ENCODE measurements at places on chromosomes 2 and 18. TPM values are rescaled to one million over a fixed set of nuclear protein-coding genes. Genes with fewer than 3 reads are reported as not detected.

MGAT4A gene
- 8.0 TPM for total RNA-seq

MBOAT2 gene
- 1.4 TPM for total RNA-seq

ASXL3 gene
- 0.41 TPM for total RNA-seq

ABCG8 gene
- not detected for total RNA-seq

ZDBF2 gene
- 20.8 TPM for total RNA-seq

NUP35 gene
- total RNA-seq = 9.0 TPM

UGT1A9 gene
- not detected for total RNA-seq

RAB6C gene
- 0.11 TPM for total RNA-seq

CNRIP1 gene
- 5.3 TPM for total RNA-seq

GLS gene
- total RNA-seq = 27.8 TPM

FAM161A gene
- 2.5 TPM for total RNA-seq

ANKRD30BL gene
- not detected for total RNA-seq

FBXO48 gene
- total RNA-seq = 2.2 TPM

CROCC2 gene
- total RNA-seq = not detected

MRPL33 gene
- total RNA-seq = 200 TPM

TSPYL6 gene
- total RNA-seq = not detected

SIX3 gene
- total RNA-seq = not detected

FMNL2 gene
- total RNA-seq = 18.2 TPM

PARD6G gene
- total RNA-seq = 1.2 TPM

TFPI gene
- total RNA-seq = 48.2 TPM

TEKT4 gene
- total RNA-seq = 0.17 TPM

EML6 gene
- 5.3 TPM for total RNA-seq

HOXD13 gene
- total RNA-seq = not detected

EFEMP1 gene
- total RNA-seq = 11.2 TPM

MARCO gene
- 1.7 TPM for total RNA-seq

VWC2L gene
- 0.04 TPM for total RNA-seq

EN1 gene
- 7.1 TPM for total RNA-seq

RAMP1 gene
- total RNA-seq = 90.4 TPM

PTPN18 gene
- 10.5 TPM for total RNA-seq

ALPG gene
- total RNA-seq = not detected

NOSTRIN gene
- total RNA-seq = 4.7 TPM

RGPD3 gene
- total RNA-seq = not detected

TRIB2 gene
- 12.5 TPM for total RNA-seq

TMEM178A gene
- total RNA-seq = 1.3 TPM

EPB41L3 gene
- total RNA-seq = 23.6 TPM

REEP1 gene
- 7.9 TPM for total RNA-seq

FBXO36 gene
- total RNA-seq = 0.49 TPM

UGT1A5 gene
- not detected for total RNA-seq

POU3F3 gene
- not detected for total RNA-seq

KRTCAP3 gene
- total RNA-seq = not detected

CAPN13 gene
- total RNA-seq = not detected

PRKAG3 gene
- total RNA-seq = 70.2 TPM

LHCGR gene
- not detected for total RNA-seq

FECH gene
- 47.3 TPM for total RNA-seq

WNT10A gene
- total RNA-seq = not detected

LRP1B gene
- total RNA-seq = 1.5 TPM

IL1RN gene
- not detected for total RNA-seq

IL1R1 gene
- 31.2 TPM for total RNA-seq

GPR45 gene
- total RNA-seq = not detected

RAD51AP2 gene
- total RNA-seq = not detected

SP3 gene
- total RNA-seq = 52.0 TPM

SGO2 gene
- 0.39 TPM for total RNA-seq

GREB1 gene
- 8.3 TPM for total RNA-seq

ZNF397 gene
- total RNA-seq = 25.0 TPM

SLC16A14 gene
- total RNA-seq = 1.2 TPM

KCNS3 gene
- total RNA-seq = 13.0 TPM

TOGARAM2 gene
- 16.4 TPM for total RNA-seq

DSC3 gene
- total RNA-seq = 0.10 TPM

CYP26B1 gene
- total RNA-seq = 1.3 TPM
